Mesenteric fat pad (tissue), 1 donor: ENCODE measurements at places on chromosomes 2 and 18. TPM values are rescaled to one million over a fixed set of nuclear protein-coding genes. Genes with fewer than 3 reads are reported as not detected.

DNA sequence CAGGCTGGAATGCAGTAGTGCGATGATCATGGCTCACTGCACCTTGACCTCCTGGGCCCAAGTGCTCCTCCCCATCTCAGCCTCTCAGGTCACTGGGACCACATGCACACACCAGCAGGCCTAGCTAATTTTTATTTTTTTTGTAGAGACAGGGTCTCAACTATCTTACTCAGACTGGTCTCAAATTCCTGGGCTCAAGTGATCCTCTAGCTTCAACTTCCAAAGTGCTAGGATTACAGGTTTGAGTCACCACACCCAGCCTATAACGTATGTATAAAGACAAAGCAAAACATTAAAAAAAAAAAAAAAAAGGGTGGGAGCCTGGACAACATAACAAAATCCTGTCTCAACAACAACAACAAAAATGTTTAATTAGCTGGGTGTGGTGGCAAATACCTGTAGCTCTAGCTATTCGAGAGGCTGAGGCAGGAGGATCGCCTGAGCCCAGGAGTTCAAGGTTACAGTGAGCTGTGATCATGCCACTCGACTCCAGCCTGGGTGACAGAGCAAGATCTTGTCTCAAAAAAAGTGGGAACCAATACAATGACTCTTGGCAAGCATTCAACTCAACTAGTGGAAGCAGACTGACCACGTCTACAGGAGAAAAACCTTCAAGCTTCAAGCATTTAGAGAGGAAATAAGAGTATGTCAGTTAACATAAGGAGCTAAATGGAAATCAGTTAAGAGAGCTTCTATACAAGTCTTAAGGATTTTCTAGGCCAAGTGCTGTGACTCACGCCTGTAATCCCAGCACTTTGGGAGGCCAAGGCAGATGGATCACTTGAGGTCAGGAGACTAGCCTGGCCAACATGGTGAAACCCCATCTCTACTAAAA lies 2.6 kb downstream of the GTF3C2 start:
- DNase-seq, result no peak

DNA sequence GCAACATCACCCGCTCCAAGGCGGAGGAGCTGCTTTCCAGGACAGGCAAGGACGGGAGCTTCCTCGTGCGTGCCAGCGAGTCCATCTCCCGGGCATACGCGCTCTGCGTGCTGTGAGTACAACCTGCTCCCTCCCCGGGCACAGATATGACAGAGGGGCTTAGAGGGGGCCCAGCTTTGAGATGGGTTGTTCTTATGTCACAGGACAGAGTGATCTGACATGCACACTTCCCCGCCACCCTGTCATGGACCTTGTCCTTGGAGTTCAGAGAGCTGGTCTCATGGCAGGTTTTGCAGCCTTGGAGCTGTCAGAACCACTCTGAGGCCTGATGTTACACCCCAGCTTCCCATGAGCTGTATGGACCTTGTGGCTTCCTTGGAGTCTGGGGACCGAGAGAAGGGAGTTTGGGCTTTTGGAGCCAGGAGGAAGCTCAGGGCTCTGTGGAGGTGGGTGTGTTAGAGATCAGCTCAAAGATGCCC lies 398 bp downstream of the INPP5D start:
- DNase-seq, result peak; percentile 88

DNA sequence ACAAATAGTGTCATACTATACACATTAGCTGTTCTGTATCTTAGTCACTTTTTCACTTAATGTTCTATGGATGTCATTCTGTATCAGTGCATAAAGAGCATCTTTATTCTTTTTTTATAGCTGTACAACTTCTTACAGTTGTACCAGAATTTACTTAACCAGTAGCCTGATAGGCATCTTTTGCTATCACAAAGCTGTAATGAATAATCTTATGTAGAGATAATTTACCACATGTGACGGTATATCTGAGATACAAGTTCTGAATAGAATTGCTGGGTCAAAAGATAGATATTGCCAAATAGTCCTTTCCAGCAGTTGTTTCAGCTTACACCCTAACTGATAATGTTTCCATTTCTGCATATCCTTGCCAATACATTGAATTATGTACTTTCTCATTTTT lies 70.0 kb downstream of the PTRHD1 start:
- DNase-seq, result no peak

GRCh38 chr18:13236411-13236810 lies 17.9 kb downstream of the LDLRAD4 start:
- peak; percentile 71 for DNase-seq

DNA sequence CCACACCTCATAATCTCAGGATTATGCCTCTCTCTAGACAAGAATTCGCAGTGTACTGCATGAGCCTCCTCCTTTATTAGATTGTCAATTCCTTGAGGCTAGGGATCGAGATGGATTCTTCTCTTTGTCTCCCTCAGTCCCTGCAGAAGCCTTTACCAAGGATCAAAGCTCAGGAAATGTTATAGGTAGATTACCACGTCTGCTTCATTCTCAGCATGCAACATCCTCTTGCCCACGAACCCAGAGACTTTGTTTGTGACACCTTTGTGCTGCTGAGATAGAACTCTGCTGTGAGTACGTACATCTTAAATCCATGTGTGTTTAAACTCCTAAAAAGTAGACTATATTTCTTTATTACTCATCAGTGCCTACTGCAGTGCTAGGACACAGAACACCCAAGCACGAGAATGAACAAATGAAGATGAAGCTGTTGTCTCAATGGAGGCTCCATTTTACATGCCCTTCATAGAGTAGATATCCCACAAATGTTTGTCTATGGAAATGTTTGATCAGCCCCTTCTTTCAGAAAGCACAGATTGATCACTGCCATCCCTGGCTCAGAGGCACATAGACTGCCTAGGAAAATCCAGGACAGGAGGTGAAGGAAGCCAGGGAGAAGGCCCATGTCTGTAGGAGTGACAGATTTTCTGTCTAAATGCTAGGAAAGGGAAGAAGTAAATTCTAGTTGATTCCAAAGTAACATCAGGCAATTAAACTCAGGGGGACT lies 98.8 kb upstream of the KLHL29 start:
- DNase-seq, result no peak

DNA sequence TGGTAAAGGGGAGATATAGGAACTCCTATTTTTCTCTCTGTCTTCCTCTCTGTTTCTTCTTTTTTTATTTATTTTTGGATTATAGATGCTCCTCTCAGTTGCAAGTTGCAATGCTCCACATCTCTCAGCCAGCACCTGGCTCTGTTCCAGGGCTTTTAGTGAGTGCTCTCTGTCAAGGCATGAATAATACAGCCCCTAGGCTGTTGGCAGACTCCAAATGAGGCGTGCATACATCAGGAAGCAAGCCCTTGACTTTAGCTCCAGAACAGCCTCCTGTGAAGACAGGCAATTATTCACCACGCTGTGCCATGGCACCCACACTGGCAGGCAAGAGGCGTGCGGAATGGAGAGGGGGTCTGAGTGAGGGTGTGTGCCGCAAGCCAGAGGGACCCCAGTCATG lies 228.1 kb upstream of the PXDN start:
- DNase-seq, result no peak

- DNase-seq, result no peak
Measured at GRCh38 chr18:63058521-63058920, 261.0 kb downstream of the BCL2 start.

The CFAP210 gene
- total RNA-seq, result not detected
